ENCODE measurements at places on chromosomes 1 and 21. TPM values are rescaled to one million over a fixed set of nuclear protein-coding genes. Genes with fewer than 3 reads are reported as not detected.

GRCh38 chr21:45377866-45378257 lies 27.1 kb upstream of the COL18A1 start:
- DNase-seq, result no peak

- no peak for DNase-seq
Measured at GRCh38 chr1:17013491-17014320, 2.0 kb upstream of the ATP13A2 start.

GRCh38 chr1:148318123-148318903 lies 164.8 kb downstream of the PPIAL4G start:
- no peak for DNase-seq

GRCh38 chr21:33973268-33973667 lies 57.7 kb upstream of the ATP5PO start:
- no peak for DNase-seq

The F13B gene
- not detected for total RNA-seq

Data from ovary (tissue), 10 donors.